CD4-positive, alpha-beta T cell treated with Interleukin-15 for 4 hours (primary cell): ENCODE measurements at places on chromosomes 5 and 9.

DNA sequence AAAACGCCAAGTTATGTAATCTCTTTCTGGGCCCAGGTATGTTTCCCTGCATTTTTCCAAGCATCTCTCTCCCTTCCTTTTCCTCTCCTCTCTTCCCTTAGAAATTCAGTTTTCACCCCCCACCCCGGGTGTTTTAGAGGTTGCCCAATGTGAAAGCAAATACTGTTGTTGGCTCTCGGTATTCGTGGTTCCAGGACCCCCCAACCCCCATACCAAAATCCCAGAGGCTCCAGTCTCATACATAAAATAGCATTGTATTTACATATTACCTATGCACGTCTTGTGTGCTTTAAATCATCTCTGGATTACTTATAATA lies 48.8 kb downstream of the ACER2 start:
- DNase-seq: no peak

DNA sequence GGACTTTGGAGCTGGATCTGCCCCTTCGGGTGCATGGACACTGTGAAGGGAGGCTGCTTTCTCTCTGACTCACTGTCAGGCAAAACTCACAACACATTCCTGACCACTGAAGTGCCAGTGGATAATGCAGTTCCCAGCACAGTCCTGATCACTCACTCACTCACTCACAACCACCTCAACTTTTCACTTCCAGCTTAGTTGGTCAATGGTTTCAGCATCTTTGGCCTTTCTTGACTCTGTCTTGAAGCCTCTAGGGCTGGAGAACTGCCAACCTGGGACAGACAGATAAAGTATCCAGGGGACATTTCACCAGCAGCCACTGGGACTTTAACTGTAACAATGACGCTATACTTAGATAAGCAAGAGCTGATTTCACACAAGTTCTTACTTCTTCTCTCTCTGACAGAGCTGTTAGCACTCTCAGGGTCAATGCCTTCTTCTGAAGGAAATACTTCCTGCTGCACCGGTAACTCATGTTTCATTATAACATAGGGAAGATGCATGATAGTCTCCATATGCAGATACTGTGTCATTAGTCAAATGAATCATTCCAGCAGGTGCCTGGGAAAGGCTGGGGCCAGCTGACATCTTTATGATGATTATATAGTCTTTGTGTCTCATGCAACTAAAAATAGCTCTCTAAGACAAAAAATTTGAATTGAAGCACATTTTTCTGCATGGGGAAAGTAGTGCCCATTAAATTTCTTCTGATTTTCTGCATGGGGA lies 499.0 kb downstream of the SEMA5A start:
- DNase-seq: no peak

- no peak for DNase-seq
Measured at GRCh38 chr9:98419260-98419603, 163.8 kb upstream of the TBC1D2 start.

GRCh38 chr9:38296807-38297206 lies 95.7 kb upstream of the ALDH1B1 start:
- DNase-seq: no peak

DNA sequence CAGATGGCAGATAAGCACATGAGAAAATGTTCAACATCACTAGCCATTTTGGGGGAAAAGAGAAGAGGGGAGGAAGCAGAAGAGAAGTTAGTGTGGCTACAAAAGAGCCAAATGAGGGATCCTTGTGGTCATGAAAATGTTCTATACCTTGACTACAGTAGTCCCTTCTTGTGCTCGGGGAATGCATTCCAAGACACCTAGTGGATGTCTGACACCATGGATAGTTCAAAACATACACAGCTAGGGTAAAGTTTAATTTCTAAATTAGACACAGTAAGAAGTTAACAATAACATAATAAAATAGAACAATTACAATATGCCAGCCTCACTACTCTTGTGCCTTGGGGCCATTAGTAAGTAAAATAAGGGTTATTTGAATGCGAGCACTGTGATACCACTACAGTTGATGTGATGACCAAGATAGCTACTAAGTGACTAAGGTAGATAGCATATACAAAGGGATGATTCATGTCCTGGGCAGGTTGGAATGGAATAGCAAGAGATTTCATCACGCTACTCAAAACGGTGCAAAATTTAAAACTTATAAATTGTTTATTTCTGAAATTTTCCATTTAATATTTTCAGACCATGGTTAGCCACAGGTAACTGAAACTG lies 344.1 kb downstream of the NR2F1-AS1 start:
- no peak for DNase-seq

- no peak for DNase-seq
Measured at GRCh38 chr5:89168766-89169165, 285.8 kb upstream of the MEF2C start.

- no peak for DNase-seq
Measured at GRCh38 chr5:143401227-143402016, 2.1 kb downstream of the NR3C1 start.

DNA sequence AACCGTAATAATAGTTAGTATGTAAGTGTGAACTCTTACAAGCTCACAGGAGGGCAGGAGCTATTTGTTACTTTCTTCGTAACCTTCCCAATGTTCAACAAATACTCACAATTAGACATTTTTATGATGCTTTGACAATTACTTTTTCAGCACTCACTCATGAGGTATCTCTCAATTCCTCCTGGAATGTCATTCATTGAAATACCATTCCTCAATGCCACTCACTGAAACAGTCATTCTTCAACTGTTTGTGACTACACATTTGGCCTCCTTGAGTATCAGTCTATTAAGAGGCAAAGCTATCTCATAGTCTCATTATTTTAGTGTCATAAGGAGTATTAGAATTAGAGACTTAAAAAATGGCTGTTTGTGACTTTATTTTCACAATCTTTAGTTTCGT lies 734.1 kb upstream of the DMAC1 start:
- DNase-seq: no peak

DNA sequence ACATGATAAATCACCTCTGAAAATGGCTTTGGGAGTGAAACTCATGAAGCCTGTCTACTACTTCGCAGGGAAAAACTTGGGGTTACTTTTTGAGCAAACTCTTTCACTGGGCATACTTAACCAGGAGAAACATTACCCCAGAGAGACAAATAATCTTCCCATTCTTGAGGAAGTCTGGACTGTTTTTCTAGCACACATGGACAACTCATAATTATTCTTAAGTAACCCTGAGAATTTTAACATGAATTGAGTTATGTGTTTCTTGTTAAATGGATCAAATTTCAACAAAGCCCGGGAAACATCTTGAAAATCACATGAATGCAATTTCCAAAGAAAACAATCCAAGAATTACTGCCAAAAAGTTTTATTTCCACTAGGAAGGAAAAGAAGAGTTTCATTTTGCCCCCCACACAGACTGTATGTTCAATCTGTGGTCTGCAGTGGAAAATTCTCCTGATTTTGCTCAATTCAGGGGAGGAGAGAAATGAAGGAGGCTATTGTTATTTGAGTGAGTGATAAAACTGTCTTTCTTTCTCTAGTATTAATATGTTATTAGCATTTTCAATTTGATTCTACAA lies 564.8 kb upstream of the CLINT1 start:
- no peak for DNase-seq

DNA sequence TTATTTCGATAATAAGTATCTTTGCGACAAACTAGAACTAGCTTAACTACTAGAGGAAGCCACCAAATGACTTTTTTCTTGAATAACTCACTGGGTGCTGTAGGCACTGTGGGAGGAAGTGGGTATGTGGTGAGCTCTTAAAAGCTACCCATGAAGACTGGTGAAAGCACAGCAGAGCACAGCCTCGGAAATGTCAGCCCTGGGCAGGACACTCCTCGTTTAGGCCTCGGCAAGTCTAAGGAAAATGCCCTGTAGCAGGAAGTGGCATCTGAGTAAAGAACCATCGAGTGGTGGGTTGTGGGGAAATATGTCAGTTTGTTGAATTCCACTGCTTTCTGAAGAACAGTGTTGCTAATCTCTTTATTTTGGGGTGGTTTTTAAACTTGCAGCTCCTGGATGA lies 44.0 kb upstream of the NCS1 start:
- DNase-seq: peak; percentile 85

- no peak for DNase-seq
Measured at GRCh38 chr9:127162864-127163365, 40.5 kb upstream of the ANGPTL2 start.

GRCh38 chr5:139657363-139658321 lies 9.5 kb downstream of the CXXC5 start:
- no peak for DNase-seq

DNA sequence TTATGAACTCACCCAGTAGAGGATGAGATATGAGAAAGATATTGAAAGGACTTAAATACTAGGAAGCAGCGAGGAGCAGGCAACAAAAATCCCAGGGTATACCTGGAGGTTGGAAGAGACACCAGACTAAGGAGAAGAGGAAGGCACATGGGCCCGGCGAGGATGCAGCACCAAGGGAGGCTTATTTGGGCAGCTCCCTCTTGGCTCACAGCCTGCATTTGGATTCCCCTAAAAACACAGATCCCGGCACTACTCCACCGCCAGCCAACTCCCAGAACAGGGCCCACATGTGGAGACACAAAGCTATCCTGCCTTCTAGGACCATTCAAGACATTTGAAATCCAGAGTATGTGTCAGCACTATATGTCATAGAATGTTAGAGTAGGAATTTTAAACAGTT lies 199.8 kb upstream of the FBXL7 start:
- DNase-seq: no peak

DNA sequence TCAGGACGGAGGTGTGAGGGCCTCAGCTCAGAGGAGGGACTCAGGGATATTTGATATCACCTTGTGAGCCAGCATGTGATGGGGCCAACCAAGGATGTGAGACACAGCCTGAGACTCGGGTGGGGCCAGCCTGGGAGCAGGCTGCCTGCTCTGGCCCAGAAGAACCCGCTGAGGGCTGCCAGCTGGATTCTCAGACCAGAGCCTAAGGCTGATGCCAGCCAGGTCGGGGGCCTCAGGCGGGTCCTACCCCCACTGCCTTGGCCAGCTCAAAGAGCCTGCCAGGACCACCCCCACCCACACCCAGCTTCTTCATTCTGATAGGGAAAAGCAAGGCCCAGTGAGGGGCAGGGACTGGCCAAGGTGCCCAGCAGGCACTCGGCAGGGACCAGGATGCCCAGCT lies 20.3 kb upstream of the DUSP1 start:
- DNase-seq: no peak

DNA sequence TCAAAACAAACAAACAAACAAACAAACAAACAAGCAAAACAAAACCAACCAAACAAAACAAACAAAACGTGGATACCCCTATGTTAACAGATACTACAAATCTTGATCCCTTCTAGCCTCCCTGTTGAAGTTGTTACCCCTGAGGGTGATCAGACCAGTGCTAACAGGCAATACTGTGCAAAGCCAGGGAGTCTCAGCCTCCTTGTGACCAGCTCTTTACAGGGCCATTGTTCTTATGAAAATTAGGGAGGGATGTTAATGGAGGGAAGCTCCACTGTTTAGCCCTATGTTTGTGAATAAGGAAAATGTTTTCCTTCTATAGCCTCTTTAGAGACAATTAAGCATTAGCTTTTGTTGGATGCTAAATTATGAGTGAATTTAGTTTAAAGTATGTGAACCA lies 1072.1 kb upstream of the WWC1 start:
- DNase-seq: no peak

- no peak for DNase-seq
Measured at GRCh38 chr5:77080905-77081304, 6.2 kb downstream of the ZBED3 start.

DNA sequence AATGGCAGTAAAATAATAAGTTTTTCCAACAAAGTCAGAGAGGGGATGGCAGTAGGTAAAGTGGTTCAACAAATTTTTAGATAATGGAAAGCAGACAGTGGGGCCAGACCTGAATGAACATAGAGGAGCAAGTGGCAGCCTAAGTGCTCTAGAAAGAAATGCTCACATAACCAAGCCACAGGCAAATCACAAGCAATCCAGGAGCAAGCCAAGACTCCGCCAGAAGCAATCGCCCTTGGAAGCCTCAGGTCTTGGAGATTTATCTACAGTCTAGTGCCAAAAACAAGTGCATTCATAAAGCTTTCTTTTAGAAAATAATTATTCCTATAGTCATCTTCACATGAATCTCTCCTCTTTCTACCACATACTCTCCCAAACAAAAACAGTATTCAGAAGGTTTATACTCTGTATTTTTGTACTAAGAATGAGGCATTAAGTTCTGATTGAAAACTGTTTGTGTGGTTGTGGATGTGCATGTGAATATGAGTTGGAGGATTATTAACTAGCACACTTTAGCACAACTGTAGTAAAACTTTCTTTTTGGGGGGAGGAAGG lies 375.5 kb downstream of the CDH9 start:
- DNase-seq: no peak

DNA sequence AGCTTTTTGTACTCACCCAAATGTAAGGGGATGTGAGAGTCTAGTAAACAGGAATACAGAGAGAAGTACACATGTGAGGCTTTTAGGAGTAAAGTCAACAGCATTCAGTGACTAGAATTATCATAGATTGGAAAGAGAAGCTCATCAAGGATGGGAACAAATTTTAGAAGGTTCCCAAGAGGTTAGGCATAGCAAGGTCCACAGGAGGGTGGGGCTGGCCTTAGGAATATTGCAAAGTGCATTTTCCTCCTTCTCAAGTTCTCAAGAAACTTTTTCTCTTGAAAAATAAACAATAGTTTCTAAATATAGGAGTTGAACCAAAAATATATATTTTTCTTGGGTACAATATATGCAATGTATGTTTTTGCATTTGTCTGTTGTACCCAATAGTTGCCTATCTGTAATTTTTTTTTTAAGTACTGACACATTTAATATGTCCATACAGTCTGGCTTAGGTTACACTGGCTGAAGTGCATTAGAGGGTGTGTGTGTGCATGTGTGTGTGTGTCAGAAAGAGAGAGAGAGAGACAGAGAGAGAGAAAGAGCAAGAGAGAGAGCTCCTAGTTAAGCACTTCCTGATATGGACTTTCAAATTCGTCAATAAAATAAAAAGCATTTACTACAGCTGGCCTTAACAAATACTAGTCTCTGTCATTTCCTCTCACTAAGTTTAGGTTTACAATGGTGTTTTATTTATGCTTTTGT lies 62.2 kb downstream of the SNX18 start:
- DNase-seq: no peak

- no peak for DNase-seq
Measured at GRCh38 chr9:123586275-123586674, 230.3 kb downstream of the CRB2 start.

DNA sequence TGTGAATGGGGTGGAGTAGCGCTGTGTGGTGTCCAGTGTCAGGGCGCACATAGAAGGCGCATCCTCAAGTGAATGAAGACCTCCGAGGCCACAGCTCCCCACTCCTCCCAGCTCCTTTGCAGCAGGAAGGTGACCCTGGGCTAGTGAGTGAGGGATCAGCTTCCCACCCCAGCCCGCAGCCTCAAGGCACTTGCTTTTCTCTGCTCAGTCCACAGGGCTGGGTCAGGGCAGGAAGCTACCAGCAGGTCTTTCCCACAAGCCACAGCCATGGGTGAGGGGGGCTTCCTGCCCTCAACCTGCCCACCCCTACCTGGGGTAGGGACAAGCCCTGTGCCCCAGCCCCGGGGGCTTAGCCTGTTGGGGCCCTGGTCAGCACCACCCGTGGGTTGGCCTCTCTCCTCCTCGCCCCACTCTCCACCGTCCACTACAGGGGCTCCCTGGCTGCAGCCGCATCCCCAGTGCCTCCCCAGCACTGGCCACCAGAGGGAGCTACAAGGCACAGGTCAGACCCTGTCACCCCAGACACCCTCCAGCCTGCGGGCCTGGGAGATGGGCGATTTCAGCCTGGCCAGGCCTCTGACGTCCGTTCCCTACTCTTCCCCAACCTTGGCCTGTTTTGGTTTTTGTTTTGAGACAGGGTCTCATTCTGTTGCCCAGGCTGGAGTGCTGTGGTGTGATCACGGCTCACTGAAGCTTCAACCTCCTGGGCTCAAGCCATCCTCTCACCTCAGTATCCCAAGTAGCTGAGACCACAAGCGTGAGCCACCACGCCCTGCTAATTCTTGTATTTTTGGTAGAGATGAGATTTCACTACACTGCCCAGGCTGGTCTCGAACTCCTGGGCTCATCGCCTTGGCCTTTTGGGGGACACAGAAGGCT lies 1.3 kb upstream of the ABCA2 start:
- DNase-seq: peak; percentile 68
